ENCODE measurements at places on chromosomes 12 and 14. TPM values are rescaled to one million over a fixed set of nuclear protein-coding genes. Genes with fewer than 3 reads are reported as not detected.

The GCH1 gene
- total RNA-seq, result 1.5 TPM

The B3GNT4 gene
- total RNA-seq, result 0.59 TPM

The EPYC gene
- 0.67 TPM for total RNA-seq

The KIF5A gene
- 0.45 TPM for total RNA-seq

The RITA1 gene
- total RNA-seq, result 30.3 TPM

The SYCP3 gene
- total RNA-seq, result 0.50 TPM

The HEBP1 gene
- 14.6 TPM for total RNA-seq

The TTC9 gene
- total RNA-seq, result under 0.01 TPM

The LRRIQ1 gene
- 2.1 TPM for total RNA-seq

The ESRRB gene
- total RNA-seq, result under 0.01 TPM

The APOLD1 gene
- 7.1 TPM for total RNA-seq

The PRICKLE1 gene
- total RNA-seq, result 2.9 TPM

The TAS2R20 gene
- under 0.01 TPM for total RNA-seq

The CALCOCO1 gene
- 40.6 TPM for total RNA-seq

The TSPAN19 gene
- under 0.01 TPM for total RNA-seq

The PAPLN gene
- 6.5 TPM for total RNA-seq

The C12orf43 gene
- 14.4 TPM for total RNA-seq

All from bronchus fibroblast of lung (primary cell).